ENCODE measurements at places on chromosomes 4 and X.
A peak's percentile ranks its signal among the peaks of the same experiment; 100 is the strongest.

DNA sequence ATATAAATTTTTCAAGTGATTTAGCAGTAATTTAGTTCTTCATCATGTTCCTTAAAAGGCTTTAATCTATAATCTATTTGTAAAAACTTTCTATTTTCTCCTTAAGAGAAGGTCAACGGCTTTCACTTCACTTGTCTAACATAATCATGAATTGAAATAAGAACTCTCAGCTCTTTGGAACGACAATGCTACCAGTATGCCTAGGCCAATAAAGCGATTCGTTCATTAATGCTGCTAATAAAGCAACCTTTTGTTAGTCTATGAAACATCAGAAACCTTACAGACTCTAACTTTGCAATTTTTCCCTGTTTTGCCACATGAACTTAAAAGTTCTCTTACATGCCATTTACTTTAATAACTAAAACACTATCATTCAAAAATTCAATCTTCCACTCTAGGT is 47.6 kb downstream of the FBXW7 start:
- DNase-seq: no peak

DNA sequence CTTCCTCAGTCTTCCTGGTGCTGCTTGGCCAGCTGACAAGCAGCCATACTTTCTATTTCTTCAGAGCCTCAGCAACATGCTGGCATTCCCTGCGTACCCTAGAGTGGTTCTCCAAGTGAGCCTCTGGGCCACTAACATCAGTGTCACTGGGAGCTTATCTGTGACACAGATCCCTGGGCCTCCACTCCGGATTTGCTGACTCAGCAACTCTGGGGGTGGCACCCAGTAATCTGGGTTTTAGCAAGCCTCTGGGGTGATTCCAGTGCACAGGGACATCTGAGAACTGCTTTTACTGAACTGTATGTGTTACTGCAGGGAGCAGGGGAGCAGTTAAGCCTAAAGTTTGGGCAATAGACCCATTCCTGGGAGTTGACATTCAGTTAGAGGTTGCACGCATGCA is 28.2 kb upstream of the HMGB3 start:
- DNase-seq: no peak

DNA sequence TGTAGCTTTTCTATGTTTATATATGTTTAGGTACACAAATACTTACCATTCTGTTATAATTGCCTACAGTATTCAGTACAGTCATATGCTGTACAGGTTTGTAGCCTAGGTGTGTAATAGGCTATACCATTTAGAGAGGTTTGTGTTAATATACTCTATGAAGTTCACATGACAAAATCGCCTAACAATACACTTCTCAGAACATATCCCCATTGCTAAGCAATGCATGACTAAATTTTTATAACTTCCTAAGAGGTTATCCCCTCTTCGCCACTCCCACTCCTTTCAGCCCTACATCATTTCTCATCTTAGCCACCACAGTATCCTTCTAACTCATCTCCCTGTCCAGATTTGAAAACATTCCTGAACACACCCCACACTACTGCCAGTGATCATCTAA is 83.7 kb upstream of the ZCCHC13 start:
- no peak for DNase-seq

DNA sequence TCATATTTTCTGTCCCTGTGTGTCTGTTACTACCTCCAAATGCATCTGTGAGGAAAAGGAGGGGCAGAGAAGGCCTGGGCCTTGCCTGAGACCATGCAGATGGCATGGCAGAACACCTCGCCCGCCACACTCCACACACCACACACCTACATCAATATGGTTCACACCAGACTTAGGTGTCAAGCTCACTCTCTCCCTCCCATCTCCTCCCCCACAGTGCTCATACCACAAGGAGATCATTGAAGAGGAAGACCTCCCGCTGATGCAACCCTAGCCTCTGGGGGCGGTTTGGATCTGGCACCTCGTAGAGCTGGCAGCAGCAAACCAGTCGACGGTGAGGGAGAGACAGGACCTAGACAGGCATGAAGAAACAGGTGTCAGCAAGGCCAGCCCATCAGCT is 16.6 kb upstream of the KDM5C start:
- DNase-seq: no peak

DNA sequence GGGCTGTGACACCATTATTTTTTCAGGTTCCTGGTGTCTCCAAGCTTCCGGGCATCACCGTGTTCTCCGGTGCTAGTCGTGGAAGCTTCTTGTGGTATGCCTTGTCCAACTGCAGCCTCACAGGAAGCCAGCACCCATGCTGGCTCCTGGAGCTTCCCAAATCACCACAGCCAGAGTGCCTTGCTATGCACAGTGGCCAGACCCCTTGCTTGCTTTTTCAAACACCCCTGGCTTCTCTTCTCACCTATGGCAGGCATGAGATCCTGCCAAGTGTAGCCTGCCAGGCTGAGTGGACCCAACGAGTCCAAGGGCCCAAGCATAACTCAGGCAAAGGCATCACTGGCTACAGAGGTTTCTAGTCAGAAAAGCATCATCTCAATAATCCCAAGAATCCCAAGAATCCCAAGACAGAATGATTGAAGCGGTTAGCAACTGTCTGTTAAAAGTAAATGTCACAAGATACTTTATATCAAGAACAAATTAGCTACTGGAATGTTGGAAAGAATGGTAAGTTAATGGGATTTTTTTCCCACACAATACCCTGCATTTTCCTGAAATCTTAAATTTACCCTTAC is 1522.9 kb downstream of the PCDH18 start:
- no peak for DNase-seq

GRCh38 chr4:143489106-143489505 is 24.4 kb upstream of the SMARCA5 start:
- no peak for DNase-seq

- DNase-seq: no peak
These were observed 35.9 kb downstream of the C4orf50 start for GRCh38 chr4:5982156-5982973.

GRCh38 chr4:91064157-91064853 is 937.1 kb downstream of the CCSER1 start:
- peak; percentile 84 for DNase-seq

- DNase-seq: no peak
These were observed 1119.2 kb upstream of the INTU start for GRCh38 chr4:126513596-126513995.

GRCh38 chr4:150960818-150961217 is 54.3 kb downstream of the LRBA start:
- DNase-seq: no peak

GRCh38 chr4:75598390-75598789 is 31.9 kb downstream of the CDKL2 start:
- DNase-seq: no peak

GRCh38 chr4:85084371-85085094 is 118.0 kb upstream of the WDFY3 start:
- peak; percentile 27 for DNase-seq

GRCh38 chrX:17662391-17662790 is 74.9 kb upstream of the SCML1 start:
- no peak for DNase-seq

DNA sequence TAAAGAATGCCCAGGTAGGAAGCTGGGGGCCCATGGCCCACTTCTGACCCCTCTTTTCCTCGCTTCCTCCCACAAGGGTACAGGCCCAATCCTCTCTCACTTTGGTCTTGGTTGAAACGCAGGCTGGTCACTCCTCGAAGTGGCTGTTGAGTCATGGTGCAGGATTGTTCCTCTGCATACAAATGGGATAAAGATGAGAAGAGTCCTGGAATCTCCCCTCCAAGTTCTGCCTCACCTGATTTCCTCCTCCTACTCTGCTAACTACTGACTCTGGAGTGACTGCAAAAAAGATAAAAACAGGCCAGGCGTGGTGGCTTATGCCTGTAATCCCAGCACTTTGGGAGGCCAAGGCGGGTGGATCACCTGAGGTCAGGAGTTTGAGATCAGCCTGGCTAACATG is 1.7 kb downstream of the WDR45 start:
- no peak for DNase-seq

DNA sequence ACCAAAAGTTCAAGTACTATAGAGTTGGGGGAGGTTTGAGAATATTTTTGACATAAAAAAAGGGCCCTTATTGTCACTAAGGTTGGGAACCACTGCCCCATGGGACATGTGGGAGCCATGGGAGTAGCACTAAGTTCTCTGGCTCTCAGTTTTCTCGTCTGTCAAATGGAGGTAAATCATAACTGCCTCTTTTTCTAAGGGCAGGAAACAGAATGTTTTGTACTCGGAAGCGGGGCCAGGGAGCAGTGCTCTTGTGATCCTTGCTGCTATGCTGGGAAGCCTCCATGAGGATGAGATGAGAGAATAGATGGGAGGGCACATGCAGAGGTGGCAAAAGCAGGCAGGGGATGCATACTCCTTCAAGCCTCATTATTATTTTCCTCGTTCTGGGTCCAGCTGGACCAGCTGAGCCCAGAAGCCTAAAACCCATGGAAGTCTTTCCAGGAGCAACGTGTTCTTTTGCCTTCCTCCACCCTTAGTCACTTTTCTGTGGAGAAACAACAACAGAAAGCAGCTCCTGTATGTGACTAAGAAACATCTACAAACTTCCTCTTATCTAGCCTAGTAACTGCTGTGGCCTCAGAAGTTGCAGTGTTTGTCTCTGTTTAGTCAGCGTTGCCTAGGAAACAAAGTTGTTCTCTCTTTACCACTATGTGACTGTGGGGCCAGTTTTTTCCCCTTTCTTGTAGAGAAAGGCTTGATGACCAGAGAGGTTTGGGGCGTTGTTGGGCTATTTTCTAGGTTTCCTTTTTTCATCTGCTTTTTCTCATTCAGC is 64.8 kb downstream of the TSC22D3 start:
- no peak for DNase-seq

DNA sequence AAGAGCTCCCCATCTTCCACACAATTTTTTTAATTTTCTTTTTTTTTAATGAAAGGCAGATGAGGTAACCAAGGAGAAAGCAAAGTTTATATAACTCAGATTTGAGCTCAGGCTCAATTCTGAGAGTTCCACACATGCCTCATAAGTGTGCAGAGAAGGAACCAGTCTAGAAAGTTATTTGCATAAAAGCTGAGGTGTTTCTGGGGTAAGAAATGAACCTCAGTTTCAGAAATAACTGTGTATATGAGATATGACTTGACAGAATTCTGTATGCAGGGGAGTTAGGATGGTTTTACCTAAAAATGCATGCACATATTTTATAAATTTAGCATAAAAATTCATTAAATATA is 51.3 kb downstream of the DTHD1 start:
- DNase-seq: no peak

GRCh38 chrX:10555846-10556245 is 64.5 kb downstream of the MID1 start:
- DNase-seq: no peak

DNA sequence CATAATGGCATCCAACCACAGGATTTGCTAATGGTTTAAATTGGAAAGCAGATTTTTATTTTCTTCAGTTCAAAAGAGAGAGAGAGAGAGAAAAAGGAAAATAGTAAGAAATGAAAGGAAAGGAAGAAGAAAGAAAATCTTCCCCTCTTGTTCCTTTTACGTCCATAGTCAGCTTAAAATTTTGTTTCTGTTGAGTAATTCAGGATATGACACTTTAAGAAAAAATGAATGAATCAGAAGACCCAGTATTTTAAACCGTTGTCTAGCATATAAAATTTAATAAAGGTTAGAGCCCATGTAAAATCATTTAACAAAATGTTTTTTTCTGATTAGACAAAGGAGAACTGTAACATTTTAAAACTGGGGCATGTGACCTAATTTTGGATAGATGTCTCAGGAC is 391.8 kb upstream of the EPHA5 start:
- no peak for DNase-seq

- no peak for DNase-seq
These were observed 37.7 kb downstream of the BCLAF3 start for GRCh38 chrX:19953145-19953544.

DNA sequence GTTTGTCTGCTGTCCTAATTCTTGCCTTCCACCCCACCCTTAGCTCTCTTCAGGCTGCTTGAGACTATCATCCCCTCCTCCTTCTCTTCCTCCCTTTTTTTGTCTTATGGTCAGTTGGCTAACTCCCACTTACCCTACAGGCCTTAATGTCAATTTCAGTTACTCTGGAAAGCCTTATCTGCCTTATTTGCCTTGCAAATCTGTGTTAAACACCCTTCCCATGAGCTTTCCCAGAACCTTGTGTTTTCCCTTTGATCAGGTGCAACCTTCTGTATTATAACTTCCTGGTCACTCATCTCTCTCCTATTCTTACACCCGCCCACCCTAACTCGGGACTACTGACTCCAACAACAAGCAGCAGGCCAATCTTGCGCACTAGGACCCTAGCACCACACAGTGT is 74.8 kb downstream of the COX18 start:
- DNase-seq: no peak

GRCh38 chr4:186765138-186765537 is 41.5 kb upstream of the FAT1 start:
- DNase-seq: no peak

DNA sequence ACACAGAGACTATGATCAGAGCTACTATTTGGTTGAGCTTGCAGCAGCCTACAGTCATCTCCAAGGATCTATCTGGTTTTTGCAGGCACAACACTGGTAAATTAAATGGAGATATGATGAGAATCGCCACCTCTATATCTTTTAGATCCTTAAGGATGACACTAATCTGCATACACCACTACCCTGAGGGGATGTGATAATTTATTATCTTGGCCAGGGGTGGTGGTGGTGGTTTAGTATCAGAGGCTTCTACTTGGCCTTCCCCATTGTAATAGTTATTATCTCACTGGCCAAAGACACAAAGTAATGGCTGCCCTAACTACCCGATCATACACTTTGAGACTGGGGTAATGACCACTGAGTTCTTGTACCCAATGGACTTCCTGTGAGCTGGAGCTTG is 21.2 kb downstream of the CCDC160 start:
- no peak for DNase-seq

DNA sequence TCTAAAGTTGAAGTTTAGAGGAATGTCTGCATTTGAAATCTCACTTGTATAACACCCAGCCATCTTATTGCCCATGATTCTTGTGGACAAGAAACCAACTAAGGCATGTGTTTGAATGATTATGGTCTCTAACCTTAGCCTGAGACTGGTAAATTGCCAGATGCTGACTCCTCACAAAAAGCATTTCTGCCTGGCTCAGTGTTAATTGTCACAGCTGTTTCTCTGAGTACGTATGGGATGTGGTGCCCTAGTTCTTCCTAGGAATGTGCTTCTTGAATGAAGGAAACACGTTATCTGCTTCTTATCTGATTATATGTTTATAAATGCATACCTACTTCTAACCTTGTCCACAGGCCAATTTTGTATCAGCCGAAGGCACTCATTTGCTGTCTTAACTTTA is 63.1 kb upstream of the NDP start:
- DNase-seq: no peak

DNA sequence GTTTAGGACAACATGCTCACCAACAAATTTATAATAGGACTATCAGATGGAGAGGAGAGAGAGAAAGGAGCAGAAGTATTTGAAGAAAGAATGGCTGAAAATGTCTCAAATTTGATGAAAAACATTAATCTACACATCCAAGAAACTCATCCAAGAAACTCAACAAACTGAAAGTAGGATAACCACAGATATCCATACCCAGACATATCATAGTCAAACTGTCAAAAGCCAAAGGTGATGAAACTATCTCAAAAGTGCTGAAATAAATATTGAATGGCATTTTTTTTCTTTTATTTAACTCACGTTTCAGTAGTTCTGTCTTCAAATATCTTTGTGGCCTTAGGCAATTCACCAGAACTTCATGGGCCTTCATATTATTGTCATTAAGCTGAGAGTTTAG is 116.2 kb downstream of the TBC1D19 start:
- no peak for DNase-seq
